ENCODE measurements at places on chromosomes 1 and 21.

GRCh38 chr21:16117331-16117730 is 387.5 kb downstream of the USP25 start:
- no peaks in the 10 kb centered on the region for H3K27me3 ChIP-seq
- DNase-seq, result no peak
- peaks cover 18% of the 10 kb centered on the region for H3K4me1 ChIP-seq
- no peak overlapping the region for H3K27ac ChIP-seq
- H3K4me3 ChIP-seq, result no peak overlapping the region
- no peaks in the 10 kb centered on the region for H3K36me3 ChIP-seq

GRCh38 chr1:119373465-119373864 is 4.9 kb downstream of the HAO2 start:
- H3K36me3 ChIP-seq, result no peaks in the 10 kb centered on the region
- H3K27me3 ChIP-seq, result peaks cover 15% of the 10 kb centered on the region
- peak; percentile 78 for DNase-seq
- no peak overlapping the region for H3K4me3 ChIP-seq
- H3K27ac ChIP-seq, result peak overlapping the region; percentile 26

DNA sequence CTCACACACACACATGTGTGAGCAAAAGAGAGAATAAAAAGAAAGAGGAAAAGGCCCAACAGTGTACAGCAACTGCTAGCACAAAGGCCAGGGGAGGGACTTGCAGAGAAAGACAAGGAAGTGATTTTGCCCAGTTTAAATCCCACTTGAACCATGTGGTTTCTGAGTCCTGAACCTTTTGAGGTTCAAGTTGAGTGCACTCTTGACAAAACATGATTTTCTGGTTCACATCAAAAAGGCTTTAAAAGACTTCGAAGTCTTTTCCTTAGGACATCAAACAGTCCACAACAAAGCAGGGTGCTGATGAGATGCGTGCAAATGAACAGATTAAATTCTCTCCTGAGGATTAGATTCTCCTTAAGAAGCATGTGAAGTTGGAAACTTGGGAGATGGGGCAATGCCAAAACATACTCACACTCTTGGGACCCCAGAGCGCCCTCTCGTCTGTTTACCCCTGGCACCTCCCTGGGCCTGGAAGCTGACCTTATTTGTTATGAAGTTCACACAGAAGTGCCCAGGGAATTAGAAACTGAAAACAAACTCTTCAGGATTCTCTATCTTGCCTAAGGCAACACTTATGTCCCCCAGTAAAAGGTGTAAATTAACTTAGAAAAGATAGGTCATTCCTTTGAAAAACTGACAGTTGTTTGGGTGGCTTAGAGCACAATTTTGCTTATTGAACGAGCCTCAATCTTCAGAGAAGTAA is 31.5 kb downstream of the RNF220 start:
- no peaks in the 10 kb centered on the region for H3K27me3 ChIP-seq
- no peak overlapping the region for H3K27ac ChIP-seq
- DNase-seq, result no peak
- no peaks in the 10 kb centered on the region for H3K36me3 ChIP-seq
- no peak overlapping the region for H3K4me3 ChIP-seq

DNA sequence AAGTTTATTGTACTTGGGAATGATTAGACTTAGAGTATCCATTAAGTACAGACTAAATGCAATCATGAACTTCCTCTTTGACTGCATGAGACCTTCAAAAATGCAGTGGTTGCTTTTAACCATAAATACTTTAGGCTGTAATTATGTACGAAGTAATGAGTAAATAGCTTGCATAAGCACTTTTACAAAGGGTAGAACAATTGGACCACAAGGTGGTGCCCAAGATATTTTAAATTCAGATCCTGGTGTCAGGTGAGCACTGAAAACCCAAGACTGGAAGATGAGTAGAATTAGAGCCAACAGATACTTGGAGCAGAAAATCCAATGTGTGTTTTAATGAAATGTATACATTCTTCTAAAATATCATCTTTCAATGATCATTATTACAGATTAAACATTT is 43.4 kb upstream of the RHOU start:
- no peaks in the 10 kb centered on the region for H3K36me3 ChIP-seq
- H3K4me1 ChIP-seq, result no peaks in the 10 kb centered on the region
- no peak overlapping the region for H3K4me3 ChIP-seq

DNA sequence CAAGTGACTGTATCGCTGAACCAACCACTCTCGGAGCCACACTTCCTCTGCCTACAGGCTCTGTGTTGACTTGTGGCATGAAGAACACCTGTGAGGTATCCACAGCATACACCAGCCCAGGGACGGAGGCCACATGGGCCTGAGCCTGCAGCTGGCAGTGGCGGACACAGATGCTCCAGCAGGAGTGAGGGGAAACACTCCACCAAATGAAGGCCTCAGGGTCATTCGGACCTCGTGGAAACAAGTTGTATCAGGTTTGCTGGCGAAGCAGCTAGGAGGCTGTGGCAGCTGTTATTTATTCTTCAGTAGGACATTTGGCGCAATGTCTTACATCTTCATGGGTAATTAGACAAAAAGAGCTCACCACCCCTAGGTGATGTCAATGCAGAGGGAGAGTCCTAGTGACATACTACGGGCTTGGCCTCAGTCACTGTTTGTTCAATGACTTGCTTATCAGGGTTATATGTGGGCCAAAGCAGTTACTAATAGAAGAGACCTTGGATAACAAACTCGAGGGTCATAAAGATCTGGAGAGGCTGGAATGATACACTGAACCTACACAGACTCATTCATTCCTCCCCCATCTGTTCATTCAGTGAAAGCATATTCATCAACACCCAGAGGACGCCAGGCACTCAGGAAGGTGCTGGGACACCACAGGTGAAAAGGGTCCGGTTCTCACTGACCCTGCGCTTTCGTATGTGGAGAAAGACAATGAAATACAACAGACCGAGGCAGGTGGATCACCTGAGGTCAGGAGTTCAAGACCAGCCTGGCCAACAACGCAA is 11.6 kb upstream of the ETS2 start:
- H3K27me3 ChIP-seq, result no peaks in the 10 kb centered on the region
- peak overlapping the region; percentile 89 for H3K27ac ChIP-seq
- no peaks in the 10 kb centered on the region for H3K36me3 ChIP-seq
- H3K4me1 ChIP-seq, result peaks cover 46% of the 10 kb centered on the region

GRCh38 chr1:206013026-206013795 is 10.0 kb upstream of the RAB7B start:
- peaks cover 10% of the 10 kb centered on the region for H3K27me3 ChIP-seq
- no peak overlapping the region for H3K27ac ChIP-seq
- H3K4me3 ChIP-seq, result no peak overlapping the region
- no peaks in the 10 kb centered on the region for H3K36me3 ChIP-seq

- H3K27me3 ChIP-seq, result no peaks in the 10 kb centered on the region
- H3K27ac ChIP-seq, result no peak overlapping the region
- no peaks in the 10 kb centered on the region for H3K36me3 ChIP-seq
- no peak overlapping the region for H3K4me3 ChIP-seq
These were observed 1054.7 kb upstream of the TMPRSS15 start for GRCh38 chr21:19458295-19458694.

DNA sequence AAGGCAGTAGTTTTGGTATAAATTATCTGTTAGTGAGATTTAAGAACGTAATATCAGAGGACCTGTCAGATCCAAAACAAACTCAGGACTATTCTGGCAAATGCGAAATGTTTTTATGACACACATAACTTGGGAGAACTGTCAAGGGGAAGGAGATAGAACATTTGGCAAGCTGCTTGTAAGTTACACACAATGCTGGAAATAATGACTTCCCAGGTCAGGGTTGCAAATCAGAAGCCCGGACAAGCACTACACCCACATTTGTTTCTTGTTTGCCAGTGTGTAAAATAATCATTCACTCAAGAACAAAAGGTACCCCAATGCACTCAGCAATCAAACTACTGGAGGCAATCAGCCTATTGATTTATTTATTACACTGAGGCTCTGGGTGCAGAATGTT is 354.7 kb downstream of the KCNH1 start:
- no peak overlapping the region for H3K4me3 ChIP-seq
- no peaks in the 10 kb centered on the region for H3K4me1 ChIP-seq
- no peaks in the 10 kb centered on the region for H3K36me3 ChIP-seq
- DNase-seq, result no peak

- DNase-seq, result no peak
- no peaks in the 10 kb centered on the region for H3K4me1 ChIP-seq
- H3K4me3 ChIP-seq, result no peak overlapping the region
These were observed 1.4 kb downstream of the C1orf94 start for GRCh38 chr1:34178072-34178471.

DNA sequence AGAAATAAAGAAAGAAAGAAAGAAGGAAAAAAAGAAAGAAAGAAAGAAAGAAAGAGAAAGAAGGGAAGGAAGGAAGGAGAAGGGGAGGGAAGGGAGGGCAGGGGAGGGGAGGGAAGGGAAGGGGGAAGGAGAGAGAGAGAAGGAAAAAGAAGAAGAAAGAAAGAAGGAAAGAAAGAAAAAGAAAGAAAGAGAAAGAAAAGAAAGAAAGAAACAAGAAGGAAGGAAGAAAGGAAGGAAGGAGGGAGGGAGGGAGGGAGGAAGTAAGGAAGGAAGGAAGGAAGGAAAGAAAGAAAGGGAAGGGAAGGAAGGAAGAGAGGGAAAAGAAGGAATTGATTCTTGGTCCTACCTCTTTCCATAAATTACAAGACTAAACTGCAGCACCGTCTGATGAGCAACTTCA is 186.1 kb downstream of the URB2 start:
- no peaks in the 10 kb centered on the region for H3K4me1 ChIP-seq
- no peak for DNase-seq
- H3K27ac ChIP-seq, result no peak overlapping the region
- no peak overlapping the region for H3K4me3 ChIP-seq
- no peaks in the 10 kb centered on the region for H3K36me3 ChIP-seq

DNA sequence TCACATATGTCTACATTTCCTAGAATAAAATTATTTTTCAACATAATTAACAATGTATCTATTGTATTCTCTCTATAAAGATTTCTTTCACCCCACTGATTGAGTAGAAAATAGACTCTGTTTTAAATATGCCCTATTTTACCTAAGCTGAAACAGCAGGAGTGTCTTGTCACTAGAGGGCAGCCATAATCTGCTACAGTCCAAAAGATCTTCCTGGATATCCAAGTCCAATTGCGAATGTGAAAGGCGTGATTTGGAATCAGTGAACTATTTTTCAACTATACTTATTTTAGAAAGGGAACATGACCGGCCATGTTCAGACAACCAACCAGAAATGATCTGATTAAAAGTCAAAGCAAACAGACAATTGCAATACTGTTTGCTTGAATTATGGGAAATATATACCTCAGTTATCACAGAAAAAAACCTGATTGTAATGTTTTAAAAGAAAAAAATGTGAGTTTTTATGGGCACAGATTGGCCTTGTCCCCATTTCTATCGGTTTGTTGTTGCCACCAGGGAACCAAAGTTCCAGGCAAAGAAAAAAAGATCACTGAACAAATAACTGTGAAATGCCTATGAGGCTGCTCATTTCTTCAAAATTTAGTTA is 1211.0 kb upstream of the ADGRL4 start:
- H3K4me1 ChIP-seq, result no peaks in the 10 kb centered on the region
- no peak overlapping the region for H3K27ac ChIP-seq
- H3K4me3 ChIP-seq, result no peak overlapping the region
- H3K27me3 ChIP-seq, result no peaks in the 10 kb centered on the region
- peak; percentile 73 for DNase-seq

DNA sequence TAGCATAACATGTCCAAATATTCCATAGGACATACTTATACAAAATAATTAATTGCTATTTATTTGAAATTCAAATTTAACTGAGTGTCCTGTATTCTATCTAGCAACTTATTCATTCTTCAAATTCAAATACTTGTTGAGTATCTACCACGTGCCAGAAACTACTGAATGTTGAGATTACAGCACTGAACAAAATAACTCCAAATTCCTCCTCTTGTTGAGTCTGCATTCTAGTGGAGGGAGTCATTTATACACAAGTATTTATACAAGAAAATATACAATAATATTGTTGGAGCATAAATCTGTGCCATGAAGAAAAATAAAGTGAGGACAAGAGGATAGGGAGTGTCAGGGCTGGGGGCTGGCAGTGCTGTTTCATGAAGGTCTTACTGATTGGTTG is 43.7 kb upstream of the CDC42BPA start:
- peaks cover 15% of the 10 kb centered on the region for H3K4me1 ChIP-seq
- H3K27me3 ChIP-seq, result no peaks in the 10 kb centered on the region
- no peaks in the 10 kb centered on the region for H3K36me3 ChIP-seq
- H3K4me3 ChIP-seq, result no peak overlapping the region

GRCh38 chr1:53380296-53380695 is 52.4 kb upstream of the LRP8 start:
- H3K4me3 ChIP-seq, result no peak overlapping the region
- no peak overlapping the region for H3K27ac ChIP-seq
- DNase-seq, result no peak
- H3K27me3 ChIP-seq, result no peaks in the 10 kb centered on the region
- H3K36me3 ChIP-seq, result no peaks in the 10 kb centered on the region

- no peak overlapping the region for H3K4me3 ChIP-seq
- H3K27ac ChIP-seq, result no peak overlapping the region
- no peak for DNase-seq
- no peaks in the 10 kb centered on the region for H3K4me1 ChIP-seq
- H3K27me3 ChIP-seq, result no peaks in the 10 kb centered on the region
These were observed 7.8 kb upstream of the TM2D1 start for GRCh38 chr1:61732726-61733125.

- no peak overlapping the region for H3K27ac ChIP-seq
- H3K36me3 ChIP-seq, result no peaks in the 10 kb centered on the region
- no peak for DNase-seq
- H3K4me1 ChIP-seq, result peaks cover 41% of the 10 kb centered on the region
- no peak overlapping the region for H3K4me3 ChIP-seq
These were observed 3.1 kb downstream of the C1orf198 start for GRCh38 chr1:230865062-230865817.

DNA sequence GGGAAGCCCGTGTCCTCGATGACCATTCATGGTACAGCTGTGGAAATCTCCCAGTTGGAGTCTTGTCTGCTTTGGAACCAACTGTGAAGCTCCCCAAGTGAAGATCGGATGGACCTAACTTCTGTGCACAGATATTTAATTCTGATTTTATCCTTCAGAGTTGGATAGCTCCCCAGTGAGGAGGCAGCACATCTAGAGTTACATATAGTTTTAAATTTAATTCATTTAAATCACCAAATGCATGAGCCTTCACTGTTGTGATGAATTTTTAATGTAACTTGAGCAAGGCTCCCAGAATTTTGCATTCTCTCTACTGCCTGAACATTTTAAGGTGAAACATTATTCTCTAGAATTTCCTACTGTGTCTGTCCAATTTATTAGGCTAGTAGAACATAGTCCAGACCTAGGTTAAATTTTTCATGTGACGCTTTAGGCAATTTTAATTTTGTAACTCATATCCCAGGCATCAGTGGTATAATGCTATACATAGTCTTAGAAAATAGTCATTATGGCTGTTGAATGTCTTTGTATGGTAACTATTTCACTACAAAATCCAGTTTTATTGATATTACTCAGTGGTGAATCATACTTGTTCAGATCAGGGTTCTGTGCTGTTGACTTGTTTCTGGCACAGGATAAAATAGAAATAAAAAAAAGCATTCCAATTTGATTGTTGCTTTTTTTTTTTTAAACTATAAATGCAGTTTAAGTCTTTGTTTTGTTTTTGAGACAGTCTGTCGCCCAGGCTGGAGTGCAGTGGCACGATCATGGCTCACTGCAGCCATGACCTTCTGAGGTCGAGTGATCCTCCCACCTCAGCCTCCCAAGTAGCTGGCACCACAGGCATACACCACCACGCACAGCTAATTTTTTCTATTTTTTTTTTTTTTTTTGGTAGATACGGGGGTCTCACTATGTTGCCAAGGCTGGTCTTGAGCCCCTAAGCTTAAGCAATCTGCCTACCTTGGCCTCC is 66.9 kb downstream of the PRDM2 start:
- no peaks in the 10 kb centered on the region for H3K27me3 ChIP-seq
- H3K4me3 ChIP-seq, result no peak overlapping the region
- H3K27ac ChIP-seq, result peak overlapping the region; percentile 42
- H3K36me3 ChIP-seq, result 0 out of 2 replicates have a peak, but pooled peaks cover 8% of the 10 kb centered on the region

Data from PC-3 (cell line).